ENCODE measurements at places on chromosomes 1 and 21. TPM values are rescaled to one million over a fixed set of nuclear protein-coding genes. Genes with fewer than 3 reads are reported as not detected.

NBPF14 gene
- polyA plus RNA-seq: 17.4 TPM

DIO1 gene
- 0.31 TPM for polyA plus RNA-seq

IGSF5 gene
- polyA plus RNA-seq: not detected

OR2M3 gene
- not detected for polyA plus RNA-seq

AK5 gene
- 0.16 TPM for polyA plus RNA-seq

COA7 gene
- 4.0 TPM for polyA plus RNA-seq

KRTAP12-2 gene
- not detected for polyA plus RNA-seq

TDRD5 gene
- polyA plus RNA-seq: 0.48 TPM

Data from esophagus (tissue), 2 donors.